ENCODE measurements at places on chromosomes 2 and 18.

DNA sequence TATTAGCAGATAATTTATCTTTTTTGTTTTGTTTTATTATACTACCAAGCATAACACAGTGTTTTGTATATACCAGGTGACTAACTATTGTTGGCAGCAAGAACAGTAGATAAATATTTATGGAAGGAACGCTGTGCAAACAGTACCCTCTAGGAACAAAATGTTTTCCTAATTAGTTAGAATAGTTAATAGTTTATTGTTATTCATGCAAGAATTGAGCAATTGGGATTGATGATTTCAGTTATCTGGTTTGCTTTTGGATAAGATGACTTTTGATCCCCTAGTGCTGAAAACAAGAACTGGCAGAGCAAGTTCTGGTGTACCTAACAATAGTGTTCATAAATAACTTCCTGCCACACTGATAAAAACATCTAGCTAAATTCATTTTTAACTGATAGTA lies 323.3 kb downstream of the TGIF1 start:
- DNase-seq, result no peak

DNA sequence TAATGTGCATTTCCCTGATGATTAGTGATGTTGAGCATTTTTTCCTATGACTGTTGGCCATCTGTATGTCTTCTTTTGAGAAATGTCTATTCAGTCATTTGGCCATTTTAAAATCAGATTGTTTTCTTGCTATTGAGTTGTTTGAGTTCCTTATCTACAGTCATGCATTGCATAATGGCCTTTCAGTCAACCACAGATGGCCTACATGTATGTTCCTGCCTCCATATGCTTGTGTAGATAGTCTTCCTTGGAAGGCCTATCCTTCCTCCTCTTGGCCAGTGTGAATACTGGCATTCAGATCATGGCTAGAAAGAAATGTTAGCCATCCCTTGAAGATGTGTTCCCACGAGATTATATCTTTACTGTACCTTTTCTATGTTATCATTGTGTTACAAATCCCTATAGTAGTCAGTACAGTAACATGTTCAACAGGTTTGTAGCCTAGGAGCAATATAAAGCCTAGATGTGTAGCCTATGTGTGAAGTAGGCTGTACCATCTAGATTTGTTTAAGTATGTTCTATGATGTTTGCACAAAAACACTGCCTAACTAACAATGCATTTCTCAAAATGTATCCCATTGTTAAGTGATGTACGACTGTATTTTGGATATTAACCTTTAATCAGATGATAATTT lies 65.6 kb upstream of the CD302 start:
- no peak for DNase-seq

DNA sequence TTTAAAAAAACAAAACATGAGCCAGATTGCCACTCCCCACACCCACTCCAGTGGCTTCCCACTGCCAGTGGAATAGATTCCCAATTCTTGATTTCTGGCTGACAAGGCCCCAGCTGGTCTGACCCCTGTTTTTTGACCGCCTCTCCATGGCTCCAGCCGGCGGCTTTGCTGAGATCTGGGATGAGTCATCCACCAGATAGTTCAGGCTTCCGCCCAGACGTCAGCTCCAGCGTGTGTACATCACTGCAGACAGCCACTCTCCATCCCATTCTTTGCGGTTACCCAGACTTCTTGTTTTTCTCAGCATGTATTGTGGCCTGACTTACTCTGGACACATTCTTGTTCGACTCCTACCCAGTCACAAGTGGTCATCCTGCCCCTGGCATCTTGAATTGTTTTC lies 227.9 kb downstream of the GBX2 start:
- peak; percentile 86 for DNase-seq

DNA sequence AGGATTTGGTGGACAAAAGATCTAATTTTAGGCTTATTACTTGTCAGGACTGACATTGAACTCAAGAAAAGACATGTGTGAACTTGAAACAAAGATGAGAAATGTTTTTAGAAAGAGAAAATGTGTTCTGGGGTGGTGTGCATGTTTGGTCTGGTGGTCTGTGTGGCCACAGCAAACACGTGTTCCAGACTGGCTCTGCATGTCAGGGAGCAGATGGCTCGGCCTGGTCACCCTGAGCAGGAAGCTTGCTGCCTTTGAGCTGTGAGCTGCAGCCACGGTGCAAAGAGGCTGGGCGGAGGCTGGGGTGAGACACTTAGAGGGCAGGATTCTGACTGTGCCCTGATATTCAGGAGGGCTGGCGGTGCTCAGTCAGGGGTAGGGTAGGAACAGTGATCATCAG lies 186.1 kb downstream of the CTIF start:
- DNase-seq, result no peak

DNA sequence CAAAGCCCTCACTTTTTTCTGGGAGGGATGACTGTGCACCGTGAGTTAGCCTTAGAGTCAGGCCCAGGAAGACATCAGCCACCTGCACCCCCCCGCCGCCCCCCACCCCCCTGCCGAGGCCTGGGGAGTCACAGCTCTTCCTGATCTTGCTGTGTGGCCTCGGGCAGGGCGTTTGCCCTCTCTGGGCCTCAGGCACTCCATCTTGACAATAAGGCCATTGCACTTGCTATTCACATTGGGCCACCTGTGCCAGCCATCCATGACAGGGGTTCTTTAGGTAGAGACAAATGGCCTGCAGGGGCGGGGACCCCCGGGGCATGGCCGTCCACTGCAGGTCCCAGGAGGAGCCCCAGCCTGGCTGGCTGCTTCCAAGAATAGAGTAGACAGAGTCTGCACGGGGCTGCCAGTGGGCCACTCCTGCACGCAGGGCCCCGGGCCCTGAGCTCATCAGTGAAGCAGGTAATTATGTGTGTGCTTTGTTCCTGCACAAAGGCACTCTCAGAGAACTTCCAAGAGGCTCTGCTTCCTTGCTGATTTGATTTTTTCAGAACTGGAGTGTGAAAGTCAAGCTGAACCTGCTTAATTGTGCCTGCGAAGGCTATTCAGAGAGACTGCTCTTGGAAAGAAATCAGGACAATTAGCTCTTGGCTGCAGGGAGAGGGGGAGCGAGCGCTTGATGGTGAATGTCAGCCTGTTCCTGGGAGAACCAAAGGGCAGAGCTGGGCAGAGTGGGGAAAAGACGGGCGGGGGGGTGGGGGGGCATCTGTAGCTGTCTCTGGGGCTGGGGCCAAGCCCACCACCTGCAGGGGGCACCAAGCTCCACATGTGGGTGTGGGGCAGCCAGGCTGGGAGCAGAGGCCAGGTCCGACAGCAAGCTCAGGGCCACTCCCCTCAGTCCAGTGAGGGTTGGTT lies 40.3 kb downstream of the RRM2 start:
- DNase-seq, result no peak
